ENCODE measurements at places on chromosomes 13 and 19.

DNA sequence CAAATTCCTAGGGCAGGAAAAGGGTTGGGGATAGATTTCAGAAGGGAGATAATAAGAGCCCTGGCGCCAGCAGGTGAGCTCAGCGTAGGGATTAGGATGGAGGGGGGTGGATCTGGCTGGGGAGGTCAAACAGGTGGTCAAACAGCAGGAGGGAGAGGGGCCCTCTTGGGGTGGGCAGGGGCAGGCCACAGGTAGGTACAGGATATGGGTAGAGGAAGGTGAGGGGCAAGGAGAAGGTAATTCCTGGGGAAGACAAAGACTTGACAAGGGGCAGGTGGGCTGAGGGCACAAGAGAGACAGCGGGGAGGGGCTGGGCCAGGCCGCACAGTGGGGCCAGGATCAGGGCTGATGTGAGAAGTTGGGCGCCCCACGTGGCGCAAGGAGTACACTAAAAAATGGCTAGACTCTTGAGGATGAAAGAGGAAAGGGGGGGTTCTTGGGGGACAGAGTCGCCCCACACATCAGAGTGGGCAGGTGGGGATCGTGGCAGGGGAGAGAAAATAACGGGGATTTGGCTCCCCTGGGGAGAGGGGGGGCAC lies 713 bp downstream of the KRI1 start:
- no peak for DNase-seq

- peak; percentile 36 for DNase-seq
Measured at GRCh38 chr13:66076417-66076816, 1153.7 kb downstream of the PCDH9 start.

DNA sequence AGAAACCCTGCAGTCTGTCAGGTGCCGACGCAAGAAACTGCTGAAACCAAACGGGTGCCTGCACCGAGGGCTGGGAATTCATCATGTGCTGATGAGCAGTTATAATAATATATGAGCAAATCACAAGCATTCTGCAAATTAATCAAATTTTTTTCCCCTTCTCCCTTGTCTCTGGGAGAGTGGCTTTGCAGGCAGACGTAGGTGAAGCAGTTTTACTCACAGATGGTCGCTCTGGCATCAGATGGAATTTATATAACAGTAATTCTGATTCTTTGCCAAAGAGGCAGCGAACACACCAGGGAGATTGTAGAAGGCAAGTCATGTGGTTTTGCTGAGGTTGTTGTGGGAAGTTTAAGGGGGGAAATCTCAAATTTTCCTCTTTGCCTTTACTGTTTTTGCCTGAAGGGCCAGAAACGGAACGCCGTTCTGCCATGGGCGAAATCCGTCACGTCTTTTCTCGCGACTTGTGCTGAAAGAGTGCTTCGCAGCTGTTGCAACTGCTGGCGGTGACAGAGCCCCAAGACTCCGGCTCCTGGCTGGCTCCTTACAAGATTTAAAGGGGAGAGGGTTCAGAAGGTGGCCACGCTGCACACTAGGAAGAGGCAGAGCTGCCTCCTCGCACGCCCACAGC lies 320.1 kb downstream of the ZNF536 start:
- no peak for DNase-seq

DNA sequence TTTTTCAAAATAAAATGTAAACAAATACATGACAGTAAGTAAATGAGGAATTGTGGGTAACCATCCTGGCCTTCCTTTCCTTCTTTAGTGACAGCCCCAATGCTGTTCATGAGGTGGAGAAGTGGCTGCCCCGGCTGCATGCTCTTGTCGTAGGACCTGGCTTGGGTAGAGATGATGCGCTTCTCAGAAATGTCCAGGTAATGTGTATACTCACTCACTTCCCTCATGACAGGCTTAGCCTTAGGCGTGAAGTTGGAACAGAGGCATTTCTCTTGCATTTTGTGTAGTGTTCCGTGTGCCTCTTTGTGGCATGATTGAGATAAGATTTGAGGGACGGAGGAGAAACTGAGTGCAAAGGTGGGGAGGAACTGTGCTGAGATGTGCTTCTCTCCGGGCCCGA lies 12.0 kb downstream of the NAXD start:
- DNase-seq: no peak

- no peak for DNase-seq
Measured at GRCh38 chr19:43616306-43616705, 3.1 kb downstream of the ZNF428 start.
